Thoracic aorta (tissue), 2 donors: ENCODE measurements at places on chromosomes 3 and 15. TPM values are rescaled to one million over a fixed set of nuclear protein-coding genes. Genes with fewer than 3 reads are reported as not detected.

Gene TUSC7
- not detected for total RNA-seq

Gene SPATA12
- not detected for total RNA-seq

Gene KIF15
- 0.42 TPM for total RNA-seq

Gene C3orf49
- not detected for total RNA-seq

Gene GATM
- total RNA-seq: 27.6 TPM

Gene CD86
- 18.0 TPM for total RNA-seq

Gene CCR4
- total RNA-seq: 0.56 TPM

Gene ARHGEF26
- total RNA-seq: 96.4 TPM

Gene UBAP1L
- 3.7 TPM for total RNA-seq

Gene DUOXA2
- not detected for total RNA-seq

Gene GATA2
- 21.3 TPM for total RNA-seq

Gene UACA
- total RNA-seq: 107 TPM

Gene CCDC39
- not detected for total RNA-seq

Gene IGDCC3
- total RNA-seq: not detected

Gene ACKR2
- 11.9 TPM for total RNA-seq

Gene SOX2
- total RNA-seq: not detected

Gene CACNA1D
- total RNA-seq: 1.5 TPM
